ENCODE measurements at places on chromosomes 13 and 19.

GRCh38 chr13:74931698-74932433, 550.1 kb downstream of the TBC1D4 start:
- DNase-seq, result no peak

DNA sequence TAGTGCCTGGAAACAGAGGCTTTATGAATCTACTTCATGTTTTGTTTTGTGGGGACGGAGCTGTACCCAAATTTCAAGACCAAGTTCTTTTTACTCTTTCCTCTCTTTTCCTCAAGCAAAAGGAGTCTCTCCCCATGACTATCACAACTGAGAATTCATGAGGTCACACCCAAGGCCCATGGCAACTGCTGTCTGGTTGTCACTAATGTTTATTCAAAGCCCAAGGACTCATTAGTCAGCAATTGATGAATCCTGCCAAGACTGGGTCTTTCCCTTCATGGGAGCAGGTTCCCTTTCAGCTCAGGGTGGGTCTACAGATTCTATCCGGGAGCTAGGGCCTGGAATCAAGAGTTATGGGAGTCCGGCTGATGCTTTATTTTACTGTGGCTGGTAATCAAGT, 441.5 kb upstream of the PCDH20 start:
- no peak for DNase-seq

GRCh38 chr13:33509642-33510229, 224.2 kb upstream of the STARD13 start:
- DNase-seq, result no peak

DNA sequence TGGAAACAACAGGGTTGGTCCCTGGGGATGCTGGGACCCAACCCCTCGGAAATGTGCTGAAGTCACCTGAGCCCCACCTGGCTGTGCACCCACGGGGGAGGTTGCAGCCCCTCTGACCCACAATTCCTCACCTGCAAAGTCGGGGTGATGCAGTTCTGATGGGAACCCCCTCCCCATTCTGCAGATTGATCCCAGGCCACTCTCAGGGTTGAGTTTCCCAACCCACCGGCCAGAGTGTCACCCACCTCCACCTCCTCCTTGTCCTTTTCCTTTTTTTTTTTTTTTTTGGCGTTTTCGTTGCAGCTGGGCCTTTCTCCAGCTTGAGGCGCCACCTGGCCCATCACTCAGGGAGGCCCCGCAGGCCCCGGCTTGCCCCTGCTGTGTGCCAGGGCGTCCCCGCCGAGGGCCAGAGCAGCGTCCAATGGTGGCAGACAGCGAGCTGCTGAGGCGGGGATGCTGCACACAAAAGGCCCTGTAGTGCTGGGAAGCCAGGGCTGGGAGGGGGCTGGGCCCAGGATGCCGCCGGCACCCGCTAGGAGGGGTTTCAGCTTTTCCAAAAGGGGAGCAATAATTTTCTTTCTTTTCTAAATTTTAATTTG, 4.6 kb downstream of the PIK3R2 start:
- DNase-seq, result peak; percentile 90

- no peak for DNase-seq
Observed at GRCh38 chr13:75547917-75548316, 1.7 kb upstream of the UCHL3 start.

DNA sequence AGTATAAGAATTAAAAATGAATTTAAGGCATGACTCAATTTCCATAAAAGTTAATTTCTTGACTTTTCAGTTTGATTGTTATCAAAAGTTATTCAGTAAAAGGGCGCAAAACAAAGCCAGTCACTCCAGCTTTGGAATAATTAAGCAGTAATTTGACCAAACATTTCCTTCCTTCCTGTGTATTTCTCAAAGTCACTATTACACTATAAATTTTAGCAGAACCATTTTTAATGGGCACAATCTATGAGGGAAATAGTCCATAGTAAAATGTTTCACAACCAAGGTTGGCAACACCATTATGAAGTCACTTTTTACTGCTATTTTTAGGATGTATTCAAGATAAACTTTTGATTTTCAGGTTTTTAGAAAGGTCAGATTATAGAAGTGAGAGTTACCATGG, 91.0 kb downstream of the DACH1 start:
- no peak for DNase-seq

DNA sequence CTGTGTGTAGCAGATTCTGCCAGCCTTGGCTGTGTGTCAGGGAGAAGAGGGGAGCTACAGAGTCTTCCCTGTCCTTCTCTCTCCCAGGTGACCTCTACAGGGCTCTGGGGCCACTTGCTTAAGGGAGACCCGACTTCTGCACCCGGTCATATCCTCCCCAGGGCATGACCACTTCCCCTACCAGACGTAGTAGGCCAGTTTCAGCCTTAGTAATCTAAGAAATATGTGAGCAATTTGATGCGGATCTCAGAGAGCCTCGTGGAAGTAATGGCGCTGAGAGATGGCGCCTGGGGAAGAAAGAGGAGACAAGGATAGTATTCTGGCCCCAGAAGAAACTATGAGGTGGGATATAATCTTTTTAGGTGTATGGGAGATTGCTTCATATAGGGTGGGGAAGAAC, 41.9 kb downstream of the NFIX start:
- DNase-seq, result no peak

DNA sequence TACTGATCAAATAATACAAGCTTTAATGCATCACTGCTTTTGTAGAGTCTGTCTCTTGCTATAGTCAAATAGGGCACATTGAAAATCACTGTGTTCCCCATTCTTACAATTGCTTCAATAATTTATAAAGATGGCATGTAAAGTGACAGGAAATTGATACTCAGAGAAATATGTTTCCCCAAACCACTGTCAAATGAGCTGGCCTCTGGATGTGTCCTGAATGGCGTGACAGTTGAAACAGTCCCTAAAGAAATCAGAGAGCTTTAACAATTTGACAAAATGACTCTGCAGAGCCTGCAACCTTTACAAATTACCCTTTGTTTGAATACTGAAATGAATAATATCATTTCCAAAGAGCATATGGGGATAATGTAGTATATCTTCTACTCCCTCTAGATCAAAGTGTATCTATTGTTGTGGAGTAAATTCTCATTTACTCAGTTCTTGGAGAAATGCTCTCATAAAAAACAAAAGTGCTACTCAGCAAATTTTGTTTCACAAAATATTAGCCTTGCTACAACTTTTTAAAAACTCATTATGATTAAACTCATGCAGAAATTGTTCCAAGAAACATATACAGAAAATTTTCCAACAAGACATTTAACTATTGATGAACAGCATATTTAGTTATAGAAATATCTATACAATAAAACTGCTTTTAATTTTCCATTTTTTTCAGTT, 763.2 kb upstream of the SPRY2 start:
- no peak for DNase-seq

DNA sequence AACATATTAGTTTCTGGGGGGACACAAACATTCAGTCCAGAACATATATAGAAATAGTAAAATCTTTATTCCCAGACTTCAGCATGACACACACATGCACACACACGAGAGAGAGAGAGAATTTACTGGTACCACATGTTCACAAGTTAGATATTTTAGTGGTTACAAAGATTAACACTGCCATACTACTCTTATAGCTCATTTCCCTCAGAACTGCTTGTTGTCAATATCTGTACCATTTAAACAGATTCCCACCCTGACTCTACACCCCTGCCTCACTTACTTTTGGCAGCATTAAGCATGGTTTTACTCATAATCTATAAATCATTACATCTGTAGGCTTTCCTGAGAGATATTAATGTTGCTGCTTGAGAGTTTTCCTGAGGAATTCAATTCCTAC, 524.7 kb upstream of the HTR2A start:
- DNase-seq, result no peak

DNA sequence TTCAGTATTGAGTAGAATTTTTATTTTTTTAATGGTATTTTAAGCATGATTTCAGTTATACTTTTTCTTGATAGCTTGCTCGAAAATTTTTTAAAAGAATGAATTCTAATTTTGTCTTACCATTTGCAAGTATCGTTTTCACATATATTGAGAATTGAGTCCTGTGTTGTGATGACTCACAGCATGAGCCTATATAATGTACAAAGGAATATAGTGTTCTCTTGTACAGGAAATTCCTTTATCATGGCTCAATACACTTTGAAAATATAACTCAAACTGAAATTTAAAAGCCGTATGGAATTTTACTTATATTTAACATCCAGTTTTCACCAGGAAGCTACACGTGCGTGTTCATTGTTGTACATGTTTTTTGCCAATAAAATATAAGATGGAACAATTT, 161.1 kb upstream of the TMTC4 start:
- DNase-seq, result no peak

DNA sequence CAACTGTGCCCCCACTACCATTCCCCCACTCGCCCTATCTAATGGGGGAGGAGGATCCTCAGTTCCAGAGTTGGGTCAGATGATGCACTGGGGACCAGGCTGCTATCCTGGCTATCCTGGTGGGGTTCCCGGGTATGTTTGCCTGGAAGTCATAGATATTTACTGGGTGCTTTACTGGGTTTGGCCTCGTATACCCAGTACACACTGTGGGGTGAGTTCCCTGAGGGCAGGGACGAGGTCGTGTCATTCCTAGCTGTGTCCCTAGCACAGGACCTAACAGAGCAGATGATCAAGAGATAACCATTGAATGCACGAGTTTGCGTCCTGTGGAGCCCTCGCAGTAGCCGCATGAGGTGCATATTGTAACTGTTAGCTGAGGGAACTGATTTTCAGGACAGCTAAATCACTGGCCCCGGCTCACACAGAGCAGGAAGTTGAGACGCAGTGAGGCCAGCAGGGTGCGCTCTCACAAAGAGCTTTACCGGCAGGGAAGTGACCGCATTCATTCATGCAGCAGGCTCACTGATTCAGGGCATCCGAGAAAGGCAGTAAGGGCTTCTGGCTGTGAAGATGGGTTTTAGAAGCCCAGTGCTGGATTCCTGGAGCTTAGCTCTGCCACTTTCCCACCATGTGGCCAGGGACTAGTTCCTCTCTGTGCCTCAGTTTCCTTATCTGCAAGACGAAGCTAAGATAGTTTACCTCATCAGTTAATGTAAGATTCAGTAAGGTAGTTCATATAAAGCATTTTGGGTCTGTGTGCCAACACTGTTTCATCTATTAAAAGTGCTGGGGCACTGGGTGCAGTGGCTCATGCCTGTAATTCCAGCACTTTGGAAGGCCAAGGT, 6.0 kb downstream of the RUVBL2 start:
- no peak for DNase-seq

DNA sequence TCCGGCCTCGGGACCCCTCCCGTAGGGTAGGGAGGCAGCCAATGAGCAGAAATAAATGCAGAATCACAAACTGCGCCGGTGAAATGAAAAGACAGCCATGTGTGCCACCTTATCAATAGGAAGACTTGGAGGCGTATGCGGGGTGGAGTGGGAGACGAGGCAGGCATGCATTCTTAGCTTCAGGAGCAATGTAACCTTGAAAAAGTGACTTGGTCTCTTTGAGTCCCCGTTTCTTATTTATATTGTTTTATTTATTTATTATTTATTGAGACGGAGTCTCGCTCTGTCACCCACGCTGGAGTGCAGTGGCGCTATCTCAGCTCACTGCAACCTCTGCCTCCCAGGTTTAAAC, 16.0 kb downstream of the SSC5D start:
- DNase-seq, result no peak

GRCh38 chr19:39671739-39672363, 16.1 kb downstream of the LGALS16 start:
- DNase-seq, result peak; percentile 34

DNA sequence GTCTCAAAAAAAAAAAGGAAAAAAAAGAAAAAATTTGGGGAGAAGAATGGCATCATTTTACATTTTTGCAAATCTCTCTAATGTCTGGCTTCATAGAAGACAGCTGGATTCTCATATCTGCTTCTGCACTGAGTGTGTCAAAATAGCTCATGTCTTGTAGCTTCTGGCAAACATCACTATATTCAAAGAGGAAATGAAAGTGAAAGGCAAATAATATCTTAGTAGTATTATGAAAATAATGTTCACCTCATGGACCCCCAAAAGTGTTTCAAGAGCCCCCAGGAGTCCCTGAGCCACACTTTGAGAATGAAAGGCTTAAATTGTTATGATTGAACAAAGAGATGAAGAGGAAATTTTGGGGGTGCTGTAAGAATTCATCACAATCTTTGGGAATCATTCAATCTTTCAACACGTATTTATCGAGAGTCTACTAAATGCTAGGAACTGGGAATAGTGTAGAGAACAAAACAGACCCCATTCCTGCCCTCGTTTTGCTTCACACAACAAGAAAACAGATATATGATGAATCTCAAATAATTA, 1.2 kb upstream of the SLC6A16 start:
- DNase-seq, result no peak

- DNase-seq, result no peak
Observed at GRCh38 chr13:21913010-21913409, 242.1 kb downstream of the FGF9 start.

GRCh38 chr13:57633141-57633949, 1.8 kb downstream of the PCDH17 start:
- DNase-seq, result no peak

DNA sequence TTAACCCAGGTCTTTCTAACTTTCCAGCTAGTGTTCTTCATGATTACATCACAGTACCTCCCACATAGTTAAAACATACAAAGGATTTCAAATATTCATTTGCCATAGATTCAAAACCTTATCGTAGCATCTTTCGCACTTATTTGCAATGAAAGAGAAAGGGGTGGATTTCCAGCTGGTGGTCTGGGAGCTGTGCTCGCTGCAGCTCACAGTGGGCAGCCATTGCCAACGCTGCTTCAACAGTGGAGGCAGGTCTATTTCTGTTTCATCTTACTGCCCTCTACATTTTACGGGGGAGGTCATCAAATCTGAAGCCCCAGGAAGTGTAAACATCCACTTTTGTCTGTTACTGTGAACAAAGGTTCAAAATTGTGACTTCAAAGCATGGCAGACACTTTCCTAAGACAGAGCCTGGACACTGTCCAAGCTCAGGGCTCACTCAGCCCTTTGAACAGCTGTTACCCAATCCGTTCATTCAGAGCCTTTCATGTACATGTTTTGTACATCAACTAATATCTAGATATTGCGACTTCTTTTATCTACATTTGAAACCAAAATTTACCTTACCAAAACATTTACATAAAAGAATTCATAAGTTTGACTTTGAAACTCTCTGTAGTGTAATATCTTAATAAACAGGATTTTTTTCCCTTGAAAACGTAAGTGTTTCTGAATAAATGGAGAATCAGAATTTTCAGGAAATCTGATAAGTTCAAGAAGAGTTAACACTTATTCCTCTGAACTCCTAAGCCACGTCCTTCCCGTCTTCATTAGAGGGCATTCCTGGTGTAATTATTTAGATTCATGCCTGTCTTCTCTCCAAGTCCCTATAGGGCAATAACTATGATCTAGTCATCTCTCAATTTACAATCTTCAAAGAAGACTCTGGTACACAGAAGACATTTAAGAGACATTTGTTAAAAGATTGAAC, 25.1 kb downstream of the STARD13 start:
- peak; percentile 5 for DNase-seq

- no peak for DNase-seq
Observed at GRCh38 chr13:19622193-19622592, 11.3 kb upstream of the MPHOSPH8 start.

DNA sequence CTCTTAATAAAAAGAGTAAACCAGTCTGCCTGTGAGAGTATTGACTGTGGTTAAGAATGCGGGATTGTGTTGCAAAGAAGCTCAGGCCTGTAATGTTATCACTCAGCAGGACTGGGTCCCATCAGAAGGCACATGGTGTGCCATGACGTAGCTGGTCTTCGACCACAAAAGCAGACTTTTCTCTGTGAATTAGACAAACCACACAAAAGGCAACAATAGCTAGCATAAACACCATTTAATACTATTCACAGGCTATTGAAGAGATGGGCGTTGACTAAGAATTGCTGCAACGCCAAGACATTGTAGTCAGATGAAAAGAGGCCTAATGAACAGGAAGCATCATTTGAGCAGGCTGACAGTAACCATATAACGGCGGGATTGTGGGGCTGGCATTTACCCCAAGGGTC, 235.6 kb upstream of the SOX21 start:
- no peak for DNase-seq

- DNase-seq, result no peak
Observed at GRCh38 chr19:40366697-40367561, 18.4 kb downstream of the PLD3 start.

Data from DMS 273 treated with DMSO at 0.1 percent for 48 hours (cell line).